Hematopoietic multipotent progenitor cell treated with erythropoietin and hydrocortisone succinate and interleukin-3 and kit ligand, for 17 days (in vitro differentiated cells): ENCODE measurements at places on chromosomes 16 and 17.

DNA sequence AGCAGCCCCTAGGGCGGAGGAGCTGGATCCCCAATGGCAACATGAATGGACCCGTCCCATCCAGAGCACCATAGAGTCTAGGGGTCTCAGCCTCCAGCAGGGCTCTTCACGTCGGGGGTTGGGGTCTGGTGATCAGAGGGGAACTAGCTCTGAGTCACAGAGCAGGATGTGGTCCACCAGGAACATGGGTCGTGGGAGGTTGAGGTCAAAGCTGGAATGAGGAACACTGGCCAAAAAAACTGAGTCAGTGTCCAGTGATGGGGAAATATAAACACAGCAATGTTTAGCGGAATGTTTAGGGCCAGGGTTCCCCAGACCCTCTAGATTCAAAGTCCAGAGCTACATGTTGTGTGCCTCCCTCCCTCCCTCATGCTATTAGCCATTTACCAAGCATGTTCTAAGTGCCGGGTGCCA is 79.1 kb upstream of the C16orf82 start:
- DNase-seq = no peak

DNA sequence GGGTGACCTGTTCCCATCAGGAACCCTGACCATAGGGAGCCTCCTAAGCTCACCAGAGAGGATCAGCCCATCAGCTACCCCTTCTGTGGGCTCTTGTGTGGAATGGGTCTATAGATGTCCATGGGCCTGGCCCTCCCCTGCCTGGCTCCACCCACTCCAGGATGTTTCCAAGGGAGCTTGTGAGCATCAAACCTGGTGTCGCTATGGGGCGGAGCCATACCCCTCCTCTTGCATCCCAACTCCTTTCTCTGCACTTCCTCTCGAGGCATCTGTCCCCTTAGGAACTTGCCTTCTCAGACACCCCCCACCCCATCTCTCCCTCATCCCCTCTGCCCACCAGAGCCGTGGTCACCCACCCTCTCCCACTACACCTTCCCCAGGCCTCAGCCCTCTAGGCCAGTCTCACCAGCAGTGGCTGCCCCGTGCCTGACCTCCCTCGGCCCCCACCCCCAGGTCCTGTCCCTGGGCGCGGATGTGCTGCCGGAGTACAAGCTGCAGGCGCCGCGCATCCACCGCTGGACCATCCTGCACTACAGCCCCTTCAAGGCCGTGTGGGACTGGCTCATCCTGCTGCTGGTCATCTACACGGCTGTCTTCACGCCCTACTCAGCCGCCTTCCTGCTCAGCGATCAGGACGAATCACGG is 10.4 kb downstream of the KCNH6 start:
- no peak for DNase-seq

DNA sequence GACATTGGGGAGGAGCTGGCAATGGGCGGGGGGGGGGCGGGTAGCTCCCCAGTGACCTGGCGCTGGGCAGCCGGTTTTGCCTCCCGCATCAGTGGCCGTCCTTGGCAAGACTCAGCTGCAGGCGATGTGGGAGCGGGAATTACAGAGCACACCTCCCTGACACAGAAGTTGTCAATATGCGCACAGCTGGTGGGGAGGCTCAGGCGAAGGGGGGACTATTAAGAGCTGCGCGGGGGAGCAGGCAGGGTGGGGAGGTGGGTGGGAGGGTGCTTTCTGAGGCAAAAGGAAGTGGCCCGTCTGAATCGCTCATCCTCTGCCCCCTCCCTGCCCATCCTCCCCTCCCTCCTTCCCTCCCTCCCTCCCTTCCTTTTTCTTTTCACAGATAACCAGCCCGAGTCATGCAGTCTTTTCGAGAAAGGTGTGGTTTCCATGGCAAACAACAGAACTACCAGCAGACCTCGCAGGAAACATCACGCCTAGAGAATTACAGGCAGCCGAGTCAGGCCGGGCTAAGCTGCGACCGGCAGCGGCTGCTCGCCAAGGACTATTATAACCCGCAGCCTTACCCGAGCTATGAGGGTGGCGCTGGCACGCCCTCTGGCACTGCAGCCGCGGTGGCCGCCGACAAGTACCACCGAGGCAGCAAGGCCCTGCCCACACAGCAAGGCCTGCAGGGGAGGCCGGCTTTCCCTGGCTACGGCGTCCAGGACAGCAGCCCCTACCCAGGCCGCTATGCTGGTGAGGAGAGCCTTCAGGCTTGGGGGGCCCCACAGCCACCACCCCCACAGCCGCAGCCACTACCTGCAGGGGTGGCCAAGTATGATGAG is 44.0 kb downstream of the SREBF1 start:
- DNase-seq = no peak

DNA sequence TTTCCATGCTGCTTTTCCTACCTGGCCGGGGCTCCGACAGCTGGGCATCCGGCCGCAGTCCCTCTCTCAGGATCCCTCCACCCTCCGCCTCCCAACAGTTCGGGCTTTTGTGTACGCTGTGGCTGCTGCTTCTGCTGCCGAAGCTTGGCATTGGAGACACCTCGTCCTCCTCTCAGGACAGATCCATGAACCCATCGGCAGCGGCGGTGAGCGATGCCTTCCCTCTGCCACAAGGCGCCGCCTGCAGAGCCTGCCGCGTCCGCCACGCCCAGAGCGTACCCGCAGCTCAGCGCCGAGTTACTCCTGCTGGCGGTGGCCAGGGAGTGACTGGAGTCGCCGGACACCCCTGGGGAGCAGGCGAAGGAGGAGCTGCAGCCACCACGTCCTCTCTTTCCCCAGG is 2032.8 kb downstream of the TP53TG3F start:
- DNase-seq = no peak

- no peak for DNase-seq
Observed at GRCh38 chr16:87657621-87658192, 55.4 kb downstream of the JPH3 start.

DNA sequence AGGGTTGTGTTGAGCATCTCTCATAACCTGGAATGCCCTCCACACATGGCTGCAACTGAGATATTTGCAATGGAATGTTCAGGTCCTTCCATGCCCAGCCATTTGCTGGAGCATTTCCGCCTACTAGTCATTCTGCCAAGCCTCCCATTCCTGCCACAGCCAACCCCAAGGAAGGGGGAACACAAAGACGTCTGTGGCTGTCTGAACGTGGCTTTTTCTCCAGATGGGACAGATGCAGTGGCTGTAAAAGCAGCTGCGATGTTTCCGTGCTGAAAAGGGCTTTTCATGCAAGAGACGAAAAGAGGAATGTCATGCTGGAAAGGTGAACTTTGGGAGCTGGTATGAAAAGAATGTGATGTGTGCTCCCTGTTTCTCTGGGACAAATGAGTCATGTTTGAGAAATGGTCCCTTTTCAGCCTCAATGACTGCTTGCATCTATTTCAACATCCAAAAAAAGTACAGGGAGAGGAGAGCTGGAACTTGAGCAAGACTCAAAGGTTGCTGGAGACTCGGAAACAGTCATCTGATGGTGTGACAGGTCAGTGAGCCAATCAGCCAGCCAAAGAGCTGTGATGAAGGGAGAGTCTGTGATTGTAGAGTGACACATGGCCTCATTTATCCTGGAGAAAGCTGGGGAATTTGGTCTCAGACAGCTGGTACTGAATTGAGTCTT is 208.9 kb downstream of the SHISA9 start:
- no peak for DNase-seq

DNA sequence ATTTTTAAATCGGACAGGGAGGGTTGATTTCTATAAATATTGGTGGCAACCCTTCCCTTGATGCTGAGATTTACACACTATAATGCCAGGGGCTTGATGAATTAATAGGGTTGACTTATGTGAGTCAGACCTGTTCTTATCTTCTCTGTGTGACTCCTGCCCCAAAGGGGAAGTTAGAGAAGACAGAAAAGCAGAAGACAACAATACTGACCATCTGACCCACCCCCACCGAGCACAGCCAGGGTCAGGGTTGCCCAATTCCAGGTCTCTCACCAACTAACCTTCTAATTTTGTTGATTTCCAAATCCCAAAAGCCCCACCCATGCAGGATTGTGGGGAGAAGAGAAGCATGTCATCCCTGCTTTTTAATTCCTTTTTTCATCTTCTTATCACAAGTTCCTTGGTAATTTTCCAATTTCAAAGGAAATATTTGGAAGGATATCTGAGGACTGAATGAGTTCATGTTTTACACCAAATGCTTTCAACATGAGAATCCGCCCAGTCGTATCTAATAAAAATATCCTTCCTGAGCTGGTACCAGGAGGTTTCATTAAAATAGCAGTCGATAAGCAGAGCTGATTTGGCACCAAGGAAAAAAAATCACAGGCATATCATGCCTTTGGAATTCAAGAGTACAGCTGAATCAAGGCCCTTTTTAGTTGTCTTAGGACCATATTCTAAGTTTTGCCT is 603.4 kb upstream of the CDH11 start:
- no peak for DNase-seq

DNA sequence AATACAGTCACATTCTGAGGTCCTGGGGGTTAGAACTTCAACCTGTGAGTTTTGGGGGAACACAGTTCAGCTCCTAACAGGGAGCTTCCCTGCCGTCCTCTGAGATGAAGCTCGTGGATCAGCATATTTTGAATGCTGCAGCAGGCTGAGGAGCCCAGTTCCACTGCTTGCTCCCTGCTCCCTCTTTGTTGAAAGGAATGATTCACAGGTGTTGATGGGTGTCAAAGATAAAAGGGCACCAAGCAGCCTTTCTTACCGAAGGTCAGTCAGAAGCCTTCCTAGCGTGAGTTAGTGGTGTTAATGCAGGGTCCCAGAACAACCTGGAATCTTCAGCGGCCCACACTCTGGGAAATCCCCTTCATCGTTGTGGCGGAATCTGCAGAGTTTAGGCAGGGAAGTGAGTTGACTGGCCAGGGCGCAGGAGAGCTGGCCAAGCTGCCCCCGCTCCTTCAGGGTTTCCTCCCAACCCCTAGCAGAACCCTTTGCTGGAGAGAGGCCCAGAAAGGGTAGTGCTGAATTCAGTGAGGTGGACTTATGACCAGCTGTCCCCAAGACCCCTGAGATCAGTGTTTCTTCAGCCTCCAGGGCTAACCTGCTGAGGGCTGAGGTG is 114.8 kb downstream of the GNAO1 start:
- DNase-seq = no peak

DNA sequence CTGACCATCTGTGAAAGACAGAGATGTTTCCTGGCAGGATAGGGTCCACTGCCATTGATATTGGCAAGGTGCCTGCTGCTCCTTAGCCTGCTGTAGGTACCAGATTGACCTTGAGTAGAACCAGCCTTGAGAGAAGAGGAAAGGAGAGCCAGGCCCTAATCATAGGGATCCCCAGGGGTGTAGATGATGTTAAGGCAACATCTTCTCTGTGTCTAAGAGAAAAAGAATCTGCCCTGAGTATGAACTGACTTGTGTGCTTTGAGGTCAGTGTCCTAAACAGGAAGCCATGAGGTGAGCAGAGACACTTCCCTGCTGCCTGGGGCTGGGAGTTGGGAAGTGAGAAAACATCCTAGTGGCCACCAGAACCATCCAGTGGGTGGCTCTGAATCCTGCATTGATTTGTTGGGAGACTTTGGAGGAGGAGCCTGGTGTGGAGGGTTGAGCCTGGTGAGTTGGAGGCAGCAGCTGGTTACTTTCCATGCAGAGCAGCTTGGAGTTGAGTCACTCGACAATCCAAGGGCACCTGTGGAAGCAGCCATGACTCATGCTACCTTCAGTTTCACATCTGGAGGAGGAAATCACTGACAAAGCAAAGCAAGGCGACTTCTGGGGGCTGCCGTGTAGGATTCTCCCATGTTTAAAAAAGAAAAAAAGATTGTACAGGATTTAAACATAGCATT is 47.8 kb downstream of the BMERB1 start:
- peak; percentile 22 for DNase-seq

- peak; percentile 91 for DNase-seq
Observed at GRCh38 chr17:8118769-8119580, 661 bp upstream of the ALOXE3 start.

GRCh38 chr16:23406546-23407240 is 46.3 kb downstream of the COG7 start:
- DNase-seq = no peak

- DNase-seq = peak; percentile 25
Observed at GRCh38 chr17:29178750-29179231, 1.4 kb downstream of the MYO18A start.

- no peak for DNase-seq
Observed at GRCh38 chr16:19316846-19317245, 31.3 kb downstream of the CLEC19A start.

DNA sequence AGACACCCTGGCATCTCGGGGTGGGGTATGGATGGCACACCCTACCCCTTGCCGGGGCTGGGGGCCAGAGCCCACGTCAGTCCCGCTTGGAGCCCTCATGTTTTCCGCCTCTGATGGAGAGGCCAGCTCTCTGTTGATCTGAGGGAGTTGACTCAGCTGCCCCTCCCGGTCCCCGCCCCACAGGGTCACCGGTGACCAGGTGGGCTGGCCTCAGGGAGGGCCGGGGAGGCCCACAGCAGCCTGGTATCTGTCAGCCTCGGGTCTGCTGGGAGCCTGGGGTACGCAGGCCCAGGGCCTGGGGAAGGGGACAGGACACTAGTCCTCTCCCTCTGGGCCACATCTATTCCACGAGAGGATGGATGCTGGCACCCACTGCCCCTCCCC is 109.5 kb upstream of the CIBAR2 start:
- no peak for DNase-seq

- DNase-seq = no peak
Observed at GRCh38 chr16:1538804-1539520, 5.5 kb downstream of the TMEM204 start.

- no peak for DNase-seq
Observed at GRCh38 chr16:73253922-73254480, 206.1 kb upstream of the ZFHX3 start.

- DNase-seq = no peak
Observed at GRCh38 chr17:43881181-43881580, 26.2 kb downstream of the MPP2 start.

DNA sequence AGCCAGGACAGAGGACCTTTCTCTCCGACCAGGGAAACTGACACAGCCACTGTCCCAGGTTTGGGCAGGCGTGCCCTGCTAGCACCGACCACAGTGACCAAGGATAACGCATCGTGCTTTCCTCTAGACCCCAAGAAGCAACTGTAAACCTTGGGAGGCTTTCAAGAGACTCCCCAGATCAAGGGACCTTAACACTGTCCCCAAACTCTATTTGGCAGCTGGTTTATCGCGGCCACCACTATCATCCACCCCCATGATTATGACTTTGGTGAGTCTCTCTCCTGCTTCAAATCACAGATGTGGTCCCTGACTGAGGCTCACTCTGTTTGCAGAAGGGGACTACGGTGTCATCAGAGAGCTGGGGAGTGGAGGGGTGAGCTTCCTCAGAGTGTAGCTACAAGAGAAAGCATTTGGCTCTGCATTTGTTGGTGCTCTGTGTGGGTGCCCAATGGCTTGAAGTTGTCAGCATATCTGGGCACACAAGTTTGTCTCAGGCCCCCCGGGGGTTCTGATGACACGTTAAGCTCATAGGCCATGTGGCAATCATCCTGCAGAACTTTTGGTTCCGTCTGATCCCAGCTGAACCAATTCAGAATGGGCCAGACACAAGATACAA is 408.0 kb downstream of the SLC39A11 start:
- no peak for DNase-seq

DNA sequence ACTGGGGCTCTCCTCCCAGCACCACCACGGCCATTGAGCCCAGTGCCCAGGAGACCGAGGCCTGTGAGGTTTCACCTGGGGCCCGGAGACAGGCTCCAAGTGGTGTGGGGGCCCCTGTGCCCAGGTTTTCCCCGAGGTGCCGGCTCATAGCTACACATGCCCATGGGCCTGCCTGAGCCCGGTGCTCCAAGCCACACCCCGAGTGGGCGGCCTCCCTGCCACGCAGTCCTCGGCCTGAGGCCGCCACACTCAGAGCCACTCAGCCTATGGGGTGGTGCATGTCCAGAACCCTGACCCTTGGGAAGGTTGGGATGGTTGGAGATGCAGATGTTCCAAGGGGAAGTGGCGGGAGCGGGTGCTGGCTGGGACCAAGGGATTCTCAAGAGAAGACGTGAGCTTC is 24.1 kb downstream of the JPH3 start:
- DNase-seq = no peak

- no peak for DNase-seq
Observed at GRCh38 chr16:46830417-46830901, 521 bp downstream of the C16orf87 start.
